ENCODE measurements at places on chromosomes 2 and 18.

DNA sequence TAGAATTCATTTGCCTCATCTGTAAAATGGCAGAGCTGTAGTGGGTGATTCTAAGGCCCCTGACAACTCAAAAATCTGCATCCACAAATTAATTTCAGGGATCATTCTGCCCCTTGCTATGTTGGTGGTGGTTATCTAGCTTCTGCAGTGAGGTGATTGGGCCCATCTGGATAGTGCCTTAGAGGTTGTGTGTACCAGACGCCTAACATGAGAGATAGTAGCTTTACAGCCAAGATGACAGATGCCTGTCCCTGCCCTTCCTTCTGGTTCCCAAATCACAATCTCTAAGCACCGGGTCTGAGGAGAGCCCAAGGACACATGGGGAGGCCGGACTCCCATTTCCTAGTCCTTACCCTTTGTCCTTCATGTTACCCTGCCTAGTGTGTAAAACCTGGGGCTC lies 51.1 kb upstream of the TNP1 start:
- DNase-seq: no peak

GRCh38 chr2:224986477-224986876 lies 55.8 kb downstream of the DOCK10 start:
- DNase-seq: no peak

DNA sequence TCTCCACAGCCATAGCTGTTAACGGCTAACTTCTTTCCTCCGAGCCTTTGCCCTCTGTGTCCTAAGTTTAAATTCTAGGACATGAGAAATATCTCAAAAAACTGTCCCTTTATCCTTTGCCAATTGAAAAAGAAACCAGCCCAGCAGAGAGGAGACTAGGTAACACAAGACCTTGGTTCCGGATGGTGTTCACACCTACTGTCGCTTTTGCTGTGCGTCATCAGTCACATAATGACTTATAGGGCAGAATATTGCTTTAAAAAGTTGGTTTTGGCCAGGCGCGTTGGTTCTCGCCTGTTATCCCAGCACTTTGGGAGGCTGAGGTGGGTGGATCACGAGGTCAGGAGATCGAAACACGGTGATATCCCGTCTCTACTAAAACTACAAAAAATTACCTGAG lies 66.2 kb downstream of the SP3 start:
- no peak for DNase-seq

- DNase-seq: no peak
Observed at GRCh38 chr18:37483221-37483971, 82.2 kb downstream of the CELF4 start.

DNA sequence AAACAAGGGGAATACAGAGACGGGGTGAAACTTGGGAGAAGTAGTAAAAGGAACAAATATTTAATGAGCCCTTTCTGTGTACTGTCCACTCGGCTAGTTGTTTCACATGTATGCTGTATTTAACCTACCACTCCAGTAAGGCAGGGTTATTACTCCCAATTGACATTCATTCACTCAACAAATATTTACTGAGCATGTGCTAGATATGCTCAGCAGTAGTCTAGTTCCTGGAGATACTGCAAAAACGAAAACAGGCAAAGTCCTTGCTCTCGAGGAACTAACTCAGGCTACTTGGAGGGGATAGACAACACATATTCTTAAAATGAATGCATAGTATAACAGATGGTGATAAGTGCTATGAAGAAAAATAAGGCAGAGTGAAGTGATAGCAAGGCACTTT lies 207.3 kb downstream of the SS18 start:
- DNase-seq: no peak

- no peak for DNase-seq
Observed at GRCh38 chr18:48680339-48681250, 141.8 kb downstream of the CTIF start.

GRCh38 chr2:110113961-110114591 lies 1.5 kb downstream of the MALL start:
- no peak for DNase-seq

All from stimulated activated CD4-positive, alpha-beta T cell treated with anti-CD3 and anti-CD28 coated beads, Interleukin-12 subunit alpha, Interleukin-12 subunit beta, amount 100 ng/mL, for 24 hours (primary cell).